ENCODE measurements at places on chromosomes 5 and 9. TPM values are rescaled to one million over a fixed set of nuclear protein-coding genes. Genes with fewer than 3 reads are reported as not detected.

DNA sequence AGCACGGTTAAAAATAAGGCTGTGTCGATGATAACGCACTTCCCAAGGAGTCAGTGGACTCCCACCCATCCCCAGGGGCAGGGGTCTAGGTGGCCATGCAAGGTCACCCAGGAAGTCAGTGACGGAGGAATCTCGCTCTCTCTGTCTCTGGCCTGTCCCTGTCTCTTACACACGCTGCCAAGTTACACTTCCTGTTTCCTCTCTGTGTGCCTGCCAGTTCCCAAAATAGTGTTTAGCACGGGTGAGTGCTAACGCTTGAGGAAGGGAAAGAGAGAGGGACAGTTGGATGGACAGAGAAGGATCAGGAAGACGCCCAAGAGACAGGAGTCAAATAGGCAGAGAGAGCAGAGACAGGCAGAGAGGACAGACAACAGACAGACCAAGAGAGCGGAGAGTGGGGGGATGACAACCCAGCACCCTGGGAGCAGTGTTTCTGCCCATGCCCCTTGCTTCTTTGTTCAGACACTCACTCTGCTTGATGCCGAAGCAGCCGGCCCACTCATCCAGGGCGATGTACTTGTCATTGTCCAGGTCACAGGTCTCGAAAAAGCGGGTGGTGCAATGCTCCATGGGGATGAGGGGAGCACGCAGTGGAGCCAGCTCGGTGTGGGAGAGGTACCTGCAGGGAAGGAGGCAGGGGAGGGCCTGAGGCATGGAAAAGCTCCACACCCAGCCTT, 23.0 kb downstream of the SPARC start:
- peak; percentile 57 for DNase-seq

DNA sequence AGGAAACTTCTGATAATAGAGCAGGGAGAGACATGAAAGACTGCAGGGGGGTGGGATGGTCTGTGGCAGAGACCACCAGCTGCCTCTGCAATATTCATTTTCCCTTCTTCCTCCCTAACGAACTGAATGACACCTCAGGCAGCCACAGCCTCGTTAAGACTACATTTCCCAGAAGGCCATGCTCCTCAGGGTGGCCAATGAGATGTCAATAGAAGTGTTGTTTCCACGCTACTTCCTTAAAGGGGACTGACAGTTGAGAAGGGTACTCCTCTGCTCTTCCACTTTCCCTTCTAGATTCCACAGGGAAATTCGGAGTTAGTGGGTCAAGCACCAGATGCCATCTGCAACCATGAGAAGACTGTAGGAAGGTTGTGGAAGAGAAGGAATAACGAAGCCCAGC, 52.0 kb upstream of the DAPK1 start:
- no peak for DNase-seq

GPR21 gene
- polyA plus RNA-seq, result 0.63 TPM

- DNase-seq, result no peak
These were observed 410.4 kb downstream of the KCTD16 start for GRCh38 chr5:144581044-144581443.

STKLD1 gene
- 6.1 TPM for polyA plus RNA-seq

- no peak for DNase-seq
These were observed 236.8 kb downstream of the ARHGEF28 start for GRCh38 chr5:73862796-73863195.

DNA sequence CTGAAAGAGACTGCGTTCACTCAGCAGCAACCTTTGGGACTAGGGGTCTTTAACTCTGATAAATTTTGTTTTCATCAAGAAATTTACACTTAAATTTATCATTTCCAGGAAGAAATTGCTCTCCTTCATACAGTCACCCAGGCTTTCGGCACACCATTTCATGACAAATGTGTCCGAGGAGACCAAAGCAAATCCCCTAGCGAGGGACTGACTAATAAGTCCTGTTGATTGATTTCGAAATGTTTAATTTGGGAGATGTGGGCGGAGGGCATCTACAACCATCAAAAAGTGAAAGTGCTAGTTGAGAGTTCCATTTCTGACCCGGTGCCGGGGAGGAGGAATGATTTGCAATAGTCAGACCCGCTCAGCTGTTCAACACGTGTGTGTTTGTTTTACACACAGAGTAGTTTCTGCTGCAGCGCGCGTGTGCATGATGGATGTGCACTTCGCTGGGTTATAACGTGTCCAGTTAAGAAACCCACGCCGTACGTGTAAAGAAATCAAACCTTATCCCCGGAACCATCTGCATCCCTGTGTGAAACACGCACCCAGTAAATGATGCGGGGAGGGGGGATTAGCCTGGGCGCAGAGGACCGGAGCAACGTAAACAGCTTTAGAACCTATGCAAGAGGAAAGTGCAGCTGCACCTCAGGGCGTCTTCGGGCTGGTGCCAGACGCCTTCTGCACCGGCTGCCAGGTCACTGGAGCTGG, 845 bp upstream of the NR4A3 start:
- DNase-seq, result no peak

GRCh38 chr5:114362197-114362976, 517 bp downstream of the KCNN2 start:
- DNase-seq, result peak; percentile 19

- DNase-seq, result no peak
These were observed 371.1 kb upstream of the ZNF608 start for GRCh38 chr5:125117566-125117965.

DNA sequence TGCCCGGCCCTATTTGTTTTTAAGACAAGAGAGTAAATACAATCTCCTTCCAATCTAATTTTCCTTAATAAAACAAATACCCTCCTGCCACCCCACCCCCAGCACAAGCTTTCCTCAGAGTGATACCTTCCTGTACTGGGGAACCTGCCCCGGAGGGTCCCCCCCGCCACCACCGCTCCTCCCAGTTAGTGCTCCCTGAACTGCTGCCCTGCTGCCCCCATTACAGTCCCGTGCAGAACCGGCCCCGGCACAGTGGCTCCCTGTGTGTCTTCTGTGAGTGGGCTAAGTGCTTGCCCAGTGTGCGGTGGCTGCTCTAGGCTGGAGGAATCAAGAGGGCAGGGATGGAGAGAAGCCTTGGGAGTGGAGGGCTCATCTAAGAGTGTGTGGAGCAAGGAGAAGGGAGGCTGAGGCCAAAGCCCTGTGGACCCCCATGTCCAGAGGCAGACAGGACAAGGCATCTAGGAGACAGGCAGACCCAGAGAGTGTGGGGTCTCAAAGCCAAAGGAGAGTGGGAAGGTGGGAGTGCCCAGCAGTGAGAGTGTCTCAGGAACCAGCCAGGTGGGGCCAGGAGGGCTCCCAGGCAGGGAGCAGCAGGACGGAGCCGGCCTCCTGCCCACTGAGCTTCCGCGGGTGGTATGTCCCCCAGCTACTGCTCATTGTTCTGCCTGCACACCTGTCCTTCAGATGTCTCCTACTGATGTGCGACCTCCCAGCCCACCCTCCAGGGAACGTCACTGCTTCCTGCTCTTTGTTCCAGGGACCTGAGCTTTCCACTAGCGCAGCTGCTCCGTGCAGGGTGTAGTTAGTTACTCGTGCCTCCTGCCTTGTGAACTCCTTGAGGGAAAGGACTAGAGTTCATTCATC, 129.0 kb downstream of the DAB2IP start:
- no peak for DNase-seq

IFNA13 gene
- polyA plus RNA-seq, result 0.14 TPM

CFAP90 gene
- 2.4 TPM for polyA plus RNA-seq

Data from left lung (tissue), 14 donors.